Left renal cortex interstitium (tissue), 4 donors: ENCODE measurements at places on chromosomes 7 and 10.

- DNase-seq = peak; percentile 75
Measured at GRCh38 chr7:28955718-28956607, 2.2 kb downstream of the TRIL start.

DNA sequence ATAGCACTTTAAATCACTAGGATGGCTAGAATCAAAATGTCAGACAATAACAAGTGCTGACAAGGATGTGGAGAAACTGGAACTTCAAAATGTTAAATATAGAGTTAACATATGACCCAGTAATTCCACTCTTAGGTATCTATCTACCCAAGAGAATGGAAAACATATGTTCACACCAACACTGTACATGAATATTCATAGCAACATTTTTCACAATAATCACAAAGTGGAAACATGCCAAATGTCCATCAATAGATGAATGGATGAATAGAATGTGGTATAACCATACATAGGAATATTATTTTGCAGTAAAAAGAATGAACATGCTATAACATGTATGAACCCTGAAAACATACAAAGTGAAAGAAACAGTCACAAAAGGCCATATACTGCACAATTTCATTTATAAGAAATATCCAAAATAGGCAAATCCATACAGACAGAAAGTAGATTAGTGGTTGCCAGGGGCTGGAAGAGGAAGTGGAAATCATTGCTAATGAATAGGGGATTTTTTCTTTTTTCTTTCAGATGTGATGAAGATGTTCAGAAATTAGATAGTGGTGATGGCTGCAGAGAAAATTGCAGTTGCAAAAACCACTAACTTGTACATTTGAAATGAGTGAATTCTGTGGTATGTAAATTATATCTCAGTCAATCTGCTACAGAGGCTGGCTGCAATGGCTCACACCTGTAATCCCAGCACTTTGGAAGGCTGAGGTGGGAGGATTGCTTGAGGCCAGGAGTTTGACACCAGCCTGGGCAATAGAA, 93.0 kb downstream of the CPVL start:
- no peak for DNase-seq

DNA sequence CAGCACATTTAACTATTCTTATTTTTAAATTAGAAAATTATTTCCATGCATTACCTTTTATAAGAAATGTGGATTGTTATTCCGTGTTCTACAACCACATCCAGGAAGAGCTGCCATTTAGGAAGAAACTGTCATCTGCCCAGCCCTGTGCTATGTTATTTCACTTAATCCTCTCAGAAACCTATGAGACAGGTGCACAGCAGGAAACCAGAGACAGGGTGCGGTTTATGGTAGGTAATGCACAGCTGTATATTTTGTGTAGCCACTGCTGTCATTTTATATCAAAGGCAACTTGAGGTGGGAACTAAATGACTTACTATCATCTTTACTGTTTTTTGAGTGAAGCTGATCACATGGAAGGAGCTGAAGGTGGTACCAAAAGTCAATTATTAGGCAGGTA, 232.3 kb downstream of the MAGI2 start:
- DNase-seq = no peak

GRCh38 chr10:72250666-72251065, 23.1 kb upstream of the DDIT4 start:
- no peak for DNase-seq

DNA sequence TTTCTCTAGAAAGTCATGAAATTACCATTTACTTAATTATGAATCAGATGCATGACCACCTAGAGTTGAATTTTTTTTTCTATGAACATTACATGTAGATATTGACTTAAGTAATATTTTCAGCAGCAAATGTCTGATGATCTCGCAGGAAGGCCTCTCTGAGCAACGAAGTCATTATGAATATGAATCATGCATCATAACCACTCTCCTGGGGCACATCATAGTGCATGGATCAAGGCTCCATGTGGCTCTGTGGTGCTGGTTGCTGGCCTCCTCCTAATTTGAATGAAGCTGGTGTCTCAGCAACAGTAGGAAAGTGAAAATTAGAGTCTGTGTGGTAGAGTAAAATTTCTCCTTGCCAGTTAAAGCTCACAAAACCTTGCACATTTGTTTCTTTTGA, 121.4 kb upstream of the INHBA start:
- DNase-seq = no peak

GRCh38 chr7:146902266-146902665, 785.7 kb downstream of the CNTNAP2 start:
- no peak for DNase-seq

- no peak for DNase-seq
Measured at GRCh38 chr10:117597216-117597615, 54.7 kb downstream of the EMX2 start.

DNA sequence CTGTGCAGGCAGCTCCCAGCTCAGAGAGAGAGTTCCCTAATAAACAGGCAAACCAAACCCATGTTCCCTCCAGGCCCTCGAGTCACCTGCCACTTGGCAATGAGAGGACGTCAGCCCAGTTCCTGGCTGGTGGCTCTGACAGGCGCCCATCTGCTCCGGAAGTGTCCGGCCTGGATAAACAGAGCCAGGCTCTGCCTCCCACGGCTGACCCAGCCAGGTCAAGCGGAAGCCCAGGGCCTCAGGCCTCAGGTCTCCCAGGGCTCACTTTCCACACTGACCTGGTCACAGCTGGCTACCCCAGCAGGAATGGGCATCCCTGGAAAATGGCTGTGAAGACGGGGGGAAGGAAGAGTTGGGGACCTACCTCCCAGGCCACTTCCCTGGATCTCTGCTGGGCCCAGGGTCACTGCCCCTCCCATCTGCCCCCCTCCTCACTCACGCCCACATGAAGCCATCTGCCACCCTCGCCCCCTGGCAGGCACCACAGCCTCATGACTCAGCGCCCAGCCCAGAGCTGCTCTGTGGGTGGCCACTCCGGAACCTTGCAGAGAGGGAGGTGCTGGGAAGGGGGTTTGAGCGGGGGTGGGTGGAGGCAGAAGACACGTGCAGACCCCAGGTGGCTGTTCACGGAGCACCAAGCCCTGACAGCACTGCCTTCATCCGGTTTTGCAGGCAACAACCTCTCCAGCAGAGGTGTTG, 37.4 kb upstream of the DUSP5 start:
- no peak for DNase-seq

DNA sequence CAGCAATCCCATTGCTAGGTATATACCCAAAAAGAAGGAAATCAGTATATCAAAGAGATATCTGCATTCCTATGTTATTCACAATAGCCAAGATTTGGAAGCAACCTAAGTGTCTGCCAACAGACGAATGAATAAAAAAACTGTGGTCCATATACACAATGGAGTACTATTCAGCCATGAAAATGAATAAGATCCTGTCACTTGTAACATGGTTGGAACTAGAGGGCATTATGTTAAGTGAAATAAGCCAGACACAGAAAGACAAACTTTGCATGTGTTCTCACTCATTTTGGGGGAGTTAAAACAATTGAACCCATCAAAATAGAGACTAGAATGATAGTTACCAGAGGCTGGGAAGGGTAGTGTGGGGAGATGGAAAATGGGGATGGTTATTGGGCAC, 323.5 kb upstream of the NFE2L3 start:
- DNase-seq = no peak

- DNase-seq = no peak
Measured at GRCh38 chr7:92155108-92155739, 20.9 kb upstream of the CYP51A1 start.

DNA sequence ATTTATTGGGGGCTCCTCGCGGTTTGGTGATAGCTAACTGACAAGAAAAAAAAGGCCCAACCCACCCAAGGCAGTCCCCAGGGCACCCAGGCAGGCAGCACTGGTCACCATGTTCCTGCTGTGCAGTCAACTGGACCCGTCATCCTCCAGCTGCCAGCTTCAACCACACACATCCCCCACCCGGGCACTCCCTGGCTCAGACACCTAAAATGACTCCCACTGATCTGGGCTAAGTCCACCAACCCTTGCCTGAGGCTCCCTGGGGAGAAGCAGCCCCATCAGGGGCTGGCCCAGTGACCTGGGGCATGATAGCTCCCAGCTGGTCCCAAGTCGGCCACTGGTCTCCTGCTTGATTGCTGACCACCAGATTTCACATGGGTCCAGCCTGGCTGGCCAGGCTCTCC, 161.8 kb downstream of the NRF1 start:
- DNase-seq = no peak

GRCh38 chr7:105387508-105388355, 989 bp downstream of the SRPK2 start:
- DNase-seq = peak; percentile 31

DNA sequence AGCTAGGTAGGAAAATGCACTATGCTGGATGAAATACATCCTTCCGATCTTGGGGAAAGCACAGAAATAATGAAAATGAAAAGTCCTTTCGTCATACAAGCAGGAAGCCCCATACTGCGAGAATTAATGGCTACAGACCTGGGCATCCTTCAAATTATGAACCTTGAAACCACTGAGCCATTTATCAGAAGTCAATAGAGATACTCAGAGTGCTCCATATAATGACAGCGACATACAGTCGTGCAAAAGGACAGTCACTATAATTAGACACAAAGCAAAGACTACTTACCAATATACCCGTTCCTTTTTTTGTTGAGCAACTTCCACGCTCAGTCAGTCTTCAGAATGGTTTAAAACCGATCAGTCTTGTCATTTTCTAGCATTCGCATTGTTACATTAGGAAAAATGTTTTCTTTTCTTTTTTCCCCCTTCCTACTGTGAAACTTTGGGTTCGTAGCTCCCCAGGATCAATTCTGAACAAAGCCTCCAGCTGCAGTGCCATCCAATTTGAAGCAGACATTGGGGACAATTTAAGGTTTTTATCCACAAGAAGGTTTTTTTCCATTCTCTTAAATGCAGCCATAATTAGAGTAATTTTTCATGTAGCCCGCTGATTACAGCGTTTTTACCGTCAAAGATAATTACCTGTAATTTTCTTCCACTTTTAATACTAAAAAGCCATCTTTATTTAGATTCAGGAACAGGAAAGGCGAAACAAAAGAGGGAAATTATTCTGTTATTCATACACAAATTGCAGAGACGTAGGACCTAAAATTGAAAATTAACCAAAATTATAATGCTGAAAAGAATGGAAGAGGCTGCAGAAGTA, 6.4 kb downstream of the DLX6 start:
- no peak for DNase-seq

DNA sequence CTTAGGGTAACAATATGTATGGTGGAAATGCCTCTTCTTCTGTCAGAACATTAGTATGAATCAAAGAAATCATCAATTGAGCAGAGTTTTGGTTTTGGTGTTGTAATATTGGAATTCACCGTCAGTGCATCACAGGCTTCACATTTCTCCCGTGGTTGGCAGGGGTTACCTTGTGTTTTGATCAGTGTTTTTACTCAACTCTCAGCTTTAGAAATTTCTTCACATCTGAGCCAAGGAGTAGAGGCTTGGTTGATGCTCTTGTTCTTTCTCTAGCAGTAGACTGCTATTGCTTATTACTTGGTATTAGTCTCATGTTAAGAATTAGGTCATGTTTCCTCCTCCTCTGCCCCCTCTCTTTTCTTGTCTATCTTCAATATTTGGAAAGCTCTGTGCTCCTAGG, 188.8 kb upstream of the SMIM30 start:
- no peak for DNase-seq

- DNase-seq = no peak
Measured at GRCh38 chr10:46293832-46294640, 7.2 kb downstream of the ANTXRL start.

- no peak for DNase-seq
Measured at GRCh38 chr7:17863095-17863808, 77.0 kb downstream of the SNX13 start.

DNA sequence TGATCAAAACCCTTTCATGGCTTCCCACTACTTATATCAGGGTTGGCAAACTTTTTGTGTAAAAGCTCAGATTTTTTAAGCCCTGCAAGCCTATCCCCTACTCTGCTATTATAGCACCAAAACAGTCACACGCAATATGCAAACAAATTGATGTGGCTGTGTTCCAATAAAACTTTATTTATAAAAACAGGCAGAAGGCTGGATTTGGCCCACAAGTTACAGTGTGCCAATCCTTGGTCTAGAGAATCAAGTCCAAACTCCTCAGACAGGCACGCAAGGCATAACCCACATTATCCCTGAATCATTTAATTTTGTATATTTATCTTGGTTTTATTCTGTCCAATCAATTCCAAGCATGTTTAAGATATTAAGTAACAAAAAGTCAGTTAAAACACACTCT, 71.9 kb downstream of the SGMS1 start:
- DNase-seq = no peak

DNA sequence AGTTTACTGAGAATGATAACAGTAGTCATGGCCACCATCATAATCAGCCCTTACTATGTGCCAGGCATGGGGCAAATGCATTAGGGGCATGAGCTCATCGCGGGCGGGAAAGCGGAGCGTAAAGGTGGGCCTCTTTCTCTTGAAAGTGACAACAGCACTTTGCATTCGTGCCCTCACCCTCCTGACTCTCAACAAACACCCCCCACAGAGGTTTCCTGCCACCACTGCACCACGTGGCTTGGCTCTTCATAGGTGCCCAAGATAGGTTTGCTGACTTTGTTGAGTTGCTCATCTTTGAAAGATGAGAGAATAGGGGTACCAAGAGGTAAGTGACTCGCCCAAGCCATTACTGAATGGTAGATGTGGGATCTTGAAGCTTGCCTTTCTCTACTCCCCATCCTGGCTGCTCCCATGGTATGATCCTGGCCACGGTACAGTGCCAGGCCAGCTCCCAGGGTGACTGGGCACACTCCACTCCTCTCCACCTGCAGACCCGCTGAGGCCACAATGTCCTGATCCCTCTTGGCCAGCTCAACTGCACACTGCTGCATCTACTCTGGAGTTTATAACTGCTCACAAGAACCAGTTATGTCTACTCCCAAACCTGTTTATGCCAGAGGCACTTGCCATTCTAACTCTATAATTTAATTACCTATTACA, 26.0 kb downstream of the SLIT1 start:
- no peak for DNase-seq

GRCh38 chr7:2354939-2355704, 495 bp downstream of the EIF3B start:
- DNase-seq = no peak
